Breast epithelium (tissue), 4 donors: ENCODE measurements at places on chromosomes 5 and 9.
A peak's percentile ranks its signal among the peaks of the same experiment; 100 is the strongest.

DNA sequence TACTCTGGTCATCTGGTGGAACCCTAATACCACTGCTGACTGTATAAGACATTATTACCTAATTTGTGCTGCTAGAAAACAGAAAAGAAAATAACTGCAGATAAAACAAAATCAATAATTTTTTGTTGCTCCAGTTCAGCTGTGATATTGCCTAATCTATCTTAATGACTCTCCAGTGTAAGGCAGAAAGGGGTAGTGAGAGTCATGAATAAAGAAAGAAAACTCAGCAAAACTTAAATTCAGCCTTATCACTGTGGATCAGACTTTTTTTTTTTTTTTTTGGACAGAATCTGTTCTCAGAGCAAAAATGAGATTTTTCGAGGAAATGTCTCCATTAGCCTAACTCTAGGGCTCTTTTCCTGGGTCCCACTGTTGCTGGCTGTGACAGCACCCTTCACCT, 1.1 kb upstream of the DOCK2 start:
- peaks cover 21% of the 10 kb centered on the region for H3K27me3 ChIP-seq
- H3K27ac ChIP-seq = no peak overlapping the region
- no peaks in the 10 kb centered on the region for H3K36me3 ChIP-seq
- H3K4me3 ChIP-seq = no peak overlapping the region
- DNase-seq = no peak
- H3K4me1 ChIP-seq = no peaks in the 10 kb centered on the region

GRCh38 chr5:159486836-159487235, 156.5 kb upstream of the IL12B start:
- no peak overlapping the region for H3K4me3 ChIP-seq
- H3K27me3 ChIP-seq = no peaks in the 10 kb centered on the region
- no peak for DNase-seq

- no peak for DNase-seq
- no peaks in the 10 kb centered on the region for H3K27me3 ChIP-seq
- no peak overlapping the region for H3K27ac ChIP-seq
- no peaks in the 10 kb centered on the region for H3K4me1 ChIP-seq
- H3K36me3 ChIP-seq = no peaks in the 10 kb centered on the region
Measured at GRCh38 chr5:83378624-83379289, 92.8 kb upstream of the VCAN start.

GRCh38 chr9:135604437-135605237, 34.7 kb downstream of the GLT6D1 start:
- no peaks in the 10 kb centered on the region for H3K4me1 ChIP-seq
- H3K36me3 ChIP-seq = no peaks in the 10 kb centered on the region
- no peaks in the 10 kb centered on the region for H3K27me3 ChIP-seq
- H3K27ac ChIP-seq = no peak overlapping the region

DNA sequence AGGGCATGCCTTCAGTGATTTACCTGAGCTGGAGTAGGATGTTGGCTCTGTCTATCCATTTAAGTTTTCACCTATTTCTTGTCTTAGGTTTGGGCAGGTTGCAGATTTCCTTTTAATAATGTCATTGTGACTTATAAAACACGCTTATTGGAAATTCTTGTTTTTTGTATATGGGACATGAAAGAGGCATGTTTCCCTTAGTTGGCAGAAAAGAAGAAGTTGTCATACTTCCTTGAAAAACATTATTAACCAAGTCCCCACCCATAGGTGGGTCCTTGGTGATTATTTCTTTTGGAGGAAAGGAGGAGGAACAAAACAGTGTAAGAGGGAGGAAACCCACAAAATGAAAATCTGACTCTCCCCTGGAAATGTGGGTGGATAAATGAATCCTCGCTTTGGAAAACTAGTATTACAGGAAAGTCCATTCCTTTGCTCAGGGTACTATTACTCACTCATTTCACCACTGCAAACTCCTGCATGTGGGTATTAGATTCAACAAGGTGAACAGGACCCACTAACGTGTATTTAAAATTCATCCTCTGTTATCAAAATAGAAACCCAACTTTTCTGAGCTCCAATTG, 9.3 kb downstream of the CER1 start:
- no peaks in the 10 kb centered on the region for H3K4me1 ChIP-seq
- H3K36me3 ChIP-seq = no peaks in the 10 kb centered on the region
- no peak overlapping the region for H3K27ac ChIP-seq

DNA sequence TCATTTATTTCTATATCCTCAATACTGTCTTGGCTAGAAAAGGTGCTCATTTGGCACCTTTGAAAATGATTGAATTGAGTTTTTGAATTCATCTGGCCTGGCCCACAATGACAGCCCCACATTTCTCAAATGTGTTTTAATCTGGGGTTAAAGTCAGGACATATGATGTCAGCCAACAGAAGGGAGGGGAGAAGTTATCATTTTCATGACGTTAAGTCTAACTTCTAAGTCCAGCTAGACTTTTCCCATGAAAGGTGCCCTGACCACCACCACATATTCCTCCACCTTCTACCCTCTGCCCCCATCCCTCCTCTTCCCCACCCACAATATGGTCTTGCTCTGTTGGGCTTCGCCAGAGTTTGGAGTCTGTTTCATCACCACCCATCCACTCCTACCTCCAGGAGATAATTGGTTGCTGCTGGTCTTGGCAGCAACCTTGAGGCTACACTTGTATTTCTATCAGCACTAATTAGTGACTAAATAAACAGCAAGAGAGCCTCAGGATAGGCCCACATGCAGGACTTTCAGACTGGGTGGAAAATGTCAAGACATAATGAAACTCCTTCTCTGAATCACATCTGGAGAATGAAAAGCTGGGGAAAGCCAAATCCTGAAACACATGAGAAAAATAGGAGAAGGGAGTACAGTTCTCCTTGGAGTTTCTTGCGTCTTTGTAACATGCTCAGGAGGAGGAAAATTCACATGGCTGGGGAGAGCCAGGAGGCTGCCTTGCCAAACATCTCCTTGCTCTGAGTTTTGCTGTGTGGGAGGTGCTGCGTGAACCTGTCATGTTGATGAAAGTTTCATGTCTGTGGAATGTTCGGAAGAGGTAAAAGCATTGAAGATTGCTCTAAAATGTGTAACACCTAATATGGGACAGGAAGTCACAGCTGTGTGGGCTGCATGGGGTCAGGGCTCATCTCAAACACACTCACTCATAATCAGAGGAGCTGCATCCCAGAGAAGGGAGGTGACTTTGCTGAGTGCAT, 544.7 kb upstream of the KLF4 start:
- H3K4me1 ChIP-seq = no peaks in the 10 kb centered on the region
- H3K36me3 ChIP-seq = no peaks in the 10 kb centered on the region
- peak overlapping the region; percentile 14 for H3K27ac ChIP-seq
- DNase-seq = no peak
- H3K4me3 ChIP-seq = no peak overlapping the region
- H3K27me3 ChIP-seq = no peaks in the 10 kb centered on the region

GRCh38 chr5:175696139-175696854, 38.4 kb downstream of the HRH2 start:
- H3K27ac ChIP-seq = no peak overlapping the region
- no peak for DNase-seq
- no peaks in the 10 kb centered on the region for H3K4me1 ChIP-seq
- no peaks in the 10 kb centered on the region for H3K36me3 ChIP-seq

- no peak overlapping the region for H3K4me3 ChIP-seq
- no peaks in the 10 kb centered on the region for H3K36me3 ChIP-seq
- H3K27me3 ChIP-seq = no peaks in the 10 kb centered on the region
Measured at GRCh38 chr5:34015120-34015822, 7.4 kb upstream of the AMACR start.

GRCh38 chr9:93119703-93119952, 14.4 kb downstream of the NINJ1 start:
- H3K27me3 ChIP-seq = no peaks in the 10 kb centered on the region
- H3K4me3 ChIP-seq = no peak overlapping the region
- H3K4me1 ChIP-seq = peaks cover 8% of the 10 kb centered on the region
- H3K27ac ChIP-seq = peak overlapping the region; percentile 83

DNA sequence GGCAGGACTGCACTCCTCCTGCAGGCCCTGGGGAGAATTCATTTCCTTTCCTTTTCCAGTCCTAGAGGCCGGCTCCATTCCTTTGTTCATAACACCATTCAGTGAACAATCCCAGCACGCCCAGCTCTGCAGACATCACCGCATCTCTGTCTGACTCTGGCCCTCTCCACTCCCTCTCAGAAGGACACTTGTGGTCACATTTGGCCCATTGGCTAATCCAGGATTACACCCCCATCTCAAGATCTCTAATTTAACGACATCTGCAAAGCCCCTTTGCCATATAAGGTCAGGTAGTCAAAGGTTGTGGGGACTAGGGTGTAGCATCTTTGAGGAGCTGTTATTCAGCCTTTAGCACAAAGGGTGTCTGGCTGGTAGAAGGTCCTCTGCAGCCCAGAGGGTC, 185.0 kb upstream of the DAP start:
- DNase-seq = no peak
- no peak overlapping the region for H3K27ac ChIP-seq
- no peaks in the 10 kb centered on the region for H3K4me1 ChIP-seq

GRCh38 chr5:121919046-121919445, 42.7 kb upstream of the SRFBP1 start:
- H3K36me3 ChIP-seq = no peaks in the 10 kb centered on the region
- DNase-seq = no peak
- H3K4me3 ChIP-seq = no peak overlapping the region

GRCh38 chr5:176875783-176876505, 23.2 kb downstream of the HK3 start:
- H3K4me3 ChIP-seq = no peak overlapping the region
- H3K36me3 ChIP-seq = no peaks in the 10 kb centered on the region

DNA sequence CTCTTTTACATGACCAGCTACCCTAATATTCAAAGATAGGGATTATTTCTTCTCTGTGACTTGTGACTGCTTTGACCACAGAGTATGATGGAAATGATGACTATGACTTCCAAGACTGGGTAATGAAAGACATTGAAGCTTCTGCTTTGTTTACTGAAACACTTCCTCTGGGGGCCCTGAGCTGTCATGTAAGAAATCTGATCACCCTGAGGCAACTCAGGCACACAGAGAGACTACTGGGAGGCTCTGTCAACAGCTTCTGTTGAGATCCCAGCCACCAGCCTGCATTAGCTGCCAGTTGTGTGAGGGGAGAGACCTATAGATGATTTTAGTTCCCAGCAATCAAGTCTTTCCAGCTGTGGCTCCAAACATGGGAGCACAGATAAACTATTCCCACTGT, 76.5 kb downstream of the KCTD16 start:
- no peaks in the 10 kb centered on the region for H3K36me3 ChIP-seq
- H3K27me3 ChIP-seq = no peaks in the 10 kb centered on the region
- no peak overlapping the region for H3K27ac ChIP-seq
- DNase-seq = no peak
- no peak overlapping the region for H3K4me3 ChIP-seq

- no peak overlapping the region for H3K27ac ChIP-seq
- H3K4me3 ChIP-seq = no peak overlapping the region
- no peaks in the 10 kb centered on the region for H3K4me1 ChIP-seq
- no peaks in the 10 kb centered on the region for H3K27me3 ChIP-seq
Measured at GRCh38 chr9:105698348-105698870, 4.1 kb downstream of the TMEM38B start.

DNA sequence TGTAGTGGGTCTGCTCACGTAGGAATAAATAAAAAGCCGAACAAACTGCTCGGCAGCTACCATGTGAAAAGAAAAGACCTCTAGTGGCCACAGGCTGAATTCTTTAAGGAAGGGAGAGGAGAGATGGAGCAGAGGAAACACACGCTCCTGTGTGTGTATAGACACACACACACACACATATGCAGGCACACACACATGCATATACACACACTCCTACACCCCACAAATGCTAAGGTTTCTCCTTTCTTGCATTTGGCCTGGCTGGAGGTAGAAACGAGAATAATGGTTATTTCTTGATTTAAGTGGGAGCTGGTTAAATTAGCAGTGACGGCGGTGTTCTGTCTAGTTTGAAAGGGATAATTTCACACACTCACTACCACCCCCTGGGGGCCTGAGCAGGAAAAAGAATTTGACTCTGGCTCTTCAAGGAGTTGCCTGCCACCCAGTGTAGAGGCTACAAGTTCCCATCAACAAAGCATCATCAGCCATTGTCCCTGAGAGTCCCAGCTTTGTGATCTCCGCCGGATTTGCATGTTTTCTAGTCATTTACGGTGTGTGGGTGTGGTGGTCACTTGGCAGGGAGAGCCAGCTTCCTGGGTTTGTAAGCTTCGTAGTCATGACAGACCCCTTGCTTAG, at the start of gene INSYN2B:
TSS of gene INSYN2B (minus strand) at position 78 of the 636 bp plus-strand sequence. CDS start 96,597 bp downstream, outside the sequence.
- H3K36me3 ChIP-seq = no peaks in the 10 kb centered on the region
- H3K27ac ChIP-seq = peak within 1 kb of the TSS; percentile 60
- peak within 1 kb of the TSS; percentile 59 for H3K4me3 ChIP-seq
- peak; percentile 71 for DNase-seq
- H3K4me1 ChIP-seq = no peaks in the 10 kb centered on the region
- no peaks in the 10 kb centered on the region for H3K27me3 ChIP-seq

- no peak for DNase-seq
- no peaks in the 10 kb centered on the region for H3K27me3 ChIP-seq
- no peaks in the 10 kb centered on the region for H3K36me3 ChIP-seq
- H3K4me1 ChIP-seq = no peaks in the 10 kb centered on the region
- no peak overlapping the region for H3K27ac ChIP-seq
Measured at GRCh38 chr5:66239034-66239433, 94.9 kb downstream of the SREK1 start.

- H3K36me3 ChIP-seq = no peaks in the 10 kb centered on the region
- DNase-seq = no peak
- no peaks in the 10 kb centered on the region for H3K4me1 ChIP-seq
- no peak overlapping the region for H3K4me3 ChIP-seq
- no peak overlapping the region for H3K27ac ChIP-seq
Measured at GRCh38 chr5:64344501-64344900, 161.3 kb upstream of the RGS7BP start.

- no peak for DNase-seq
- H3K4me3 ChIP-seq = no peak overlapping the region
- no peak overlapping the region for H3K27ac ChIP-seq
- H3K4me1 ChIP-seq = no peaks in the 10 kb centered on the region
Measured at GRCh38 chr9:115972362-115972761, 181.2 kb upstream of the PAPPA start.

GRCh38 chr5:159098603-159099436, 896 bp downstream of the EBF1 start:
- H3K27ac ChIP-seq = peak overlapping the region; percentile 94
- peak overlapping the region; percentile 67 for H3K4me3 ChIP-seq
- H3K27me3 ChIP-seq = no peaks in the 10 kb centered on the region
- DNase-seq = no peak

- H3K36me3 ChIP-seq = no peaks in the 10 kb centered on the region
- no peak overlapping the region for H3K4me3 ChIP-seq
- no peaks in the 10 kb centered on the region for H3K4me1 ChIP-seq
- DNase-seq = no peak
Measured at GRCh38 chr9:10843151-10843550, 230.3 kb upstream of the PTPRD start.
